ENCODE measurements at places on chromosomes 16 and 17. TPM values are rescaled to one million over a fixed set of nuclear protein-coding genes. Genes with fewer than 3 reads are reported as not detected.

Gene APOBR
- total RNA-seq: not detected

Gene ENPP7
- total RNA-seq: not detected

Gene ZNF785
- total RNA-seq: 9.4 TPM

Gene KAT2A
- total RNA-seq: 6.9 TPM

Gene OTOP2
- total RNA-seq: not detected

Gene CCDC102A
- total RNA-seq: 9.9 TPM

Gene WNT9B
- not detected for total RNA-seq

Gene MYH13
- total RNA-seq: not detected

Gene ACSM3
- 0.19 TPM for total RNA-seq

Gene KRTAP1-1
- not detected for total RNA-seq

Gene HAS3
- total RNA-seq: 1.1 TPM

Gene SDR42E1
- total RNA-seq: 0.66 TPM

Gene TNP2
- not detected for total RNA-seq

Gene RGS11
- total RNA-seq: 1.9 TPM
